ELR (cell line): ENCODE measurements at places on chromosomes 1 and 21.

DNA sequence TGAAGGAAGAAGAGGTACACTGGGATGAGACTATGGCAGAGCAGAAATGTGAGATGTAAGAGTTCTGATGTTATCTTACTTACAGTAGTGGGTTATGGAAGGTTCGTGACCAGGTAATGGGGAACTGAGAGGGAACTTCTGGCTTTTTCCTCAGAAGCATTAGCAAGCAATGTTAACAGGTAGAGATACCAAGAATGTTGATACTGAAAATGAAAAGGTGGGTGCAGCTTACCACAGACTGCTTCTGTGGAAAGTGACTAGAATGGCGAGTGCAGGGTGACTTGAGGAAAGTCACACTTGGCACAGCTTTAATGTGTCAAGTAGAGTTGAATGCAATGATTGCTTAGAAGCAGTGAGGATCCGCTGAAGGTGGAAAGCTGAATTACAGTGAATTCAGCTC, 70.8 kb downstream of the PLA2G4A start:
- no peak for DNase-seq

DNA sequence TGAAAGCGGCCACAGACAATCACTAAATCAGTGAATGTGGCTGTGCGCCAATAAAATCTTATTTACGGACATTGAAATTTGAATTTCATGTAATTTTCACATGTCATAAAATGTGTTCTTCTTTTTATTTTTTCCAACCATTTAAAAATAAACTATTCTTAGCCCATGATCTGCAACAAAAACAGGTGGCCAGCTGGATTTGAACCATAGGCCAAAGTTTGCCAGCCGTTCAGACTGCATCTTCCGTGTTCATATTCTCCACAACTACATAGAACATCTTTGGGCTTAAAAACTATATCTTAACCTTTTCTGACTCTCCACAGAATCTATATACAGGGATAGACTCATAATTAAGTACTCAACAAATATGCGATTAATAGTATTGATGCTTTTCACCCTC, 81.2 kb upstream of the RALGPS2 start:
- DNase-seq = no peak

DNA sequence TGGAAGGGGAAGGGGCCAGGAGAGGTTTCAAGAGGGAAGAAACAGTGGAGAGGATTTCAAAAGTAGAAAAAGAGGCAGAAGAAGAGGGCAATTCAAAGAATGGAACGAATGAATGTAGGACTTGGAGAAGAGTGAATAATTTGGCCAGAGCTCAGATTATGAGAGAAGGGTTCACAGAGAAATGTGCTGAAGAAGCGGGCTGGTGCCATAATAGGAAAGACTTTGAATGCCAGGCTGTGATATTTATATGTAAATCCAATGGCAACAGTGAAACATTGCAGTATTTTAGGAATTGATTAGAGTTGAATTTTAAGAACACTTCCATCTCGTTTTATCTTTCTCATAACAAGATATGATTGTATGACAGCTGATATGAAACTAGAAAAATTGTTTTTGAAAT, 36.0 kb upstream of the ANGPTL7 start:
- DNase-seq = no peak

DNA sequence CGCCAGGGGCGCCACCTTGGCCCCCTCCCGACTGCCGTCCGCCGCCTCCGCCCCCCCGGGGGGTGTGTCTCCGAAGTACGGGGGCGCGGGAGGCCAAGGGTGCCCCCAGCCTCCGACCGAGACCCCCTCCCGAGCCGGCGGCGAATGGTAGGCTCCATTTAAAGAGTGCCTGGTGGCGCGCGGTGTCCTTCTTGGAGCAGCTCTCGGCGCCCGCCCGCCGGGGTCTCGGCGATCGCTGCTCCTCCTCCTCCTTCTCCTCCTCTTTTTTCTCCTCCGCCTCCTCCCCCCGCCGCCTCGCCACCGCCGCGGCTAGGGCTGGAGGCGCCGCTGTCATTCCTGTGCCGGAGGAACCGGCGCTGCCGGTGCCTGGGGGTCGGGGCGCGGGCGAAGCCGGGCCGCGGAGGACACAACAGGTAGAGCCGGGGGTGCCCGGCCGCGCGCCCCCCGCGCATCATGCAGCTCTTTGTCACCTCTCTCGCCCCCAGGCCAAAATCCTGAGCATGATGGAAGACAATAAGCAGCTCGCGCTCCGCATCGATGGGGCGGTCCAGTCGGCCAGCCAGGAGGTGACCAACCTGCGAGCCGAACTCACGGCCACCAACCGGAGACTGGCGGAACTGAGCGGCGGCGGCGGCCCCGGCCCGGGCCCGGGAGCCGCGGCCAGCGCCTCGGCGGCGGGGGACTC, at the start of gene KAZN:
Gene KAZN, plus strand, starts transcription at position 188 of the 685 bp plus-strand sequence.
- DNase-seq = no peak

DNA sequence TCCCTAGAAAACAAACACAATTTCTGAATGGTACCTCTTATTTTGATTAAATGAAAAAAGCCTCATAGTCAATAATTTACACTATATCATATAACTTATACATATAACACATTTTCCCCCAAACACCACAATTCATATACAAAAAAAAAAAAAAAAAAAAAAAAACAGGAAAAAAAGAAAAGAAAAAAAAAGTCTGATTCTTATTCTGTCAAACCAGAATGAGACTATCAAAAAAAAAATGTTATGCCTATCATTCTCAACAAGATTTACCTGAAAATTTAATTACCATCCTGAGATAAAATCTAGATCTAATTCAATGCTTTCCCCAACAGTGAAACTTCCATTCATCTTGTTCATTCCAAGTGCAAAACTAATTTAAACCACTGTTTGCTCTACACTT, 86.8 kb downstream of the PCNX2 start:
- DNase-seq = no peak

- DNase-seq = no peak
Measured at GRCh38 chr1:236059011-236059410, 5.9 kb downstream of the NID1 start.

DNA sequence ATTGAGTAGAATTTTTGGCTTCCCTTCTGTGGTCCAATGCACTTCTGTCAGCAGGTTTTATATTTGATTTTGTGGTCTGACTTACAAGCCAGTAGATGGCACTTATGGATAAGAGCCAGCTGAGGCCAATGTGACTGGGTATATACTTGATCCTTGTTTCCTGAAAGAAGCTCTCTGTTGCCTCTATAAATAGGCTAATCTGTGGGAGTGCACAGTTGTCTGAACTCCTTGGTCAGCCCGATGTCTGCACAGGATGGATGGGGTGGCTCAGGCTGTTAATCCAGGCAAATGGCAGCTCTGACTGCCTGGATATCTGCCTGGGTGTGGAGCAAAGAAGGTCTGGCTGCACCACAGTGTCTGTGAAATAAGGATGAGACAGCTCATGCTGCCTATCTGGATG, 1183.7 kb upstream of the PRMT6 start:
- DNase-seq = no peak

GRCh38 chr1:156657741-156658319, 15.9 kb downstream of the BCAN start:
- no peak for DNase-seq

GRCh38 chr1:93219443-93219842, 38.9 kb downstream of the CCDC18 start:
- DNase-seq = no peak

- DNase-seq = peak; percentile 92
Measured at GRCh38 chr1:234154320-234155251, 218.7 kb upstream of the COA6 start.

DNA sequence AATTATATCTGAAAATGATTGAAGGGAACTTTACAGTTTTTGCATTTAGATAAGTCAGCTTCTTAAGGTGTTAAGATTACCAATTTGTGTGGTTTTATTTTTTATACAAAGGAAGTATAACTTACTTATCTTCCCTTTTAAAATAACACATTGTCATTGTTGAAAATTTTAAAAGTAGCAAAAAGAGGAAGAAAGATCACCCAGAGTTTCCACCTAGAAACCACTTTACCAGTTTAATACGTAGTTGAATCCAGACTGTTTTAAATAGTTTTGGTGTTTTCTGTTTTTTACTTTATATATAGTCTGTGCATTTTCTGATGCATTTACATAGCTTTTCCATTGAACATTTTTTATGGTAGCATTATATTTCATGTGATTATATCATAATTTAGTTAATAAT, 6.1 kb downstream of the CCDC18 start:
- no peak for DNase-seq

DNA sequence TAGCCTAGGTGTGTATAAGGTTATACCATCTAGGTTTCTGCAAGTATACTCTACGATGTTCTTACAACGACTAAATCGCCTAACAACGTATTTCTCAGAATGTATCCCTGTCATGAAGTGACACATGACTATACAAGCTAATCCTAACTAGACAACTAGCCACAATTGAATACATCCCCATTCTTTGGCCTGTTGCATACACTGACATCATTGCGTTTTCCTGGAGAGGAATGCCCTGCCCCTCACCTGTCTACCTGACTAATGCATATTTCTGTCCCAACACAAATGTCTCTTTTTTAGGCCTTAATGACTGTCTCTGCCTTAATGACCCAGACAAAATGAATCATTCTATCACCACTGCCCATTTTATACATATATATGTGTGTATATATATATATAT, 8.5 kb upstream of the NFIA start:
- DNase-seq = no peak

- no peak for DNase-seq
Measured at GRCh38 chr1:147516157-147516917, 25.0 kb upstream of the BCL9 start.

GRCh38 chr21:14058566-14058965, 152.2 kb downstream of the LIPI start:
- DNase-seq = no peak

DNA sequence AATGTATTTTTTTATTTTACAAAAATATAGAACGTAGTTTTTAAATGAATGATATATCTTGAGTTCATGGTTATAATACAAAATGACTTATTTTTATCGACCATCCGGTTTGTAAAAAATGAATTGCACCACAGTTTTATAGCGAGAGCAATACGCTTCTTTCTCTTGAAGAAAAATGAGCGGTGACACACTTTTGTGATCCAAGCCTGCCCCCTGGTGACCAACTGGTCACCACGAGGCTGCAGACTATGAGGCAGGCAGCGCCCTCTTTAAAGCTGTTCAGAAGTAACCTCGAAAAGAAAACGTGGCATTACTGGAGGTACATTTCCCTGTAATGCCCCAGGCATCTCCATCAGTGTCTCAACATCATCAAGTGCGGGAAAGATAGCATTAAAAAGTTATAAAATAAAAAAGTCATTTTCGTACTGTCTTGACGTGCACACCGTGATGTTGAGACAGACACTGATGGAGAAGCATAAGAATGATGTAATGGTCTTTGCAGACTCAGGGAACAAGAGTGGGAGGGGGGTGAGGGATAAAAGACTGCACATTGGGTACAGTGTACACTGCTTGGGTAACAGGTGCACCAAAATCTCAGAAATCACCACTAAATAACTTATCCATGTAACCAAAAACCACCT, 734.2 kb upstream of the ADAMTS5 start:
- DNase-seq = peak; percentile 86

- peak; percentile 97 for DNase-seq
Measured at GRCh38 chr1:102879439-102879993, 228.8 kb downstream of the COL11A1 start.

GRCh38 chr1:3014443-3015268, 6.6 kb upstream of the ACTRT2 start:
- no peak for DNase-seq

GRCh38 chr1:19121192-19121591, 88.9 kb downstream of the UBR4 start:
- DNase-seq = no peak

- DNase-seq = no peak
Measured at GRCh38 chr21:45479691-45480675, 62.3 kb downstream of the SLC19A1 start.

GRCh38 chr1:160768295-160768657, 27.7 kb upstream of the LY9 start:
- peak; percentile 32 for DNase-seq

GRCh38 chr1:103170609-103171008, 62.3 kb upstream of the COL11A1 start:
- no peak for DNase-seq

- DNase-seq = no peak
Measured at GRCh38 chr1:27275696-27276095, 41.3 kb downstream of the WDTC1 start.

GRCh38 chr1:53061859-53062707, at the start of gene PODN:
Gene PODN (plus strand): TSS chr1:53062213. CDS start chr1:53069856, 7,643 bp downstream.
- peak; percentile 37 for DNase-seq
